Left ventricle myocardium inferior (tissue), 1 donor: ENCODE measurements at places on chromosomes 3 and 15. TPM values are rescaled to one million over a fixed set of nuclear protein-coding genes. Genes with fewer than 3 reads are reported as not detected.

The CADPS gene
- total RNA-seq = 25.0 TPM

The ZNF620 gene
- 2.3 TPM for total RNA-seq

The SCN11A gene
- total RNA-seq = 0.05 TPM

The PEX5L gene
- total RNA-seq = 0.41 TPM

The LMAN1L gene
- total RNA-seq = 8.1 TPM

DNA sequence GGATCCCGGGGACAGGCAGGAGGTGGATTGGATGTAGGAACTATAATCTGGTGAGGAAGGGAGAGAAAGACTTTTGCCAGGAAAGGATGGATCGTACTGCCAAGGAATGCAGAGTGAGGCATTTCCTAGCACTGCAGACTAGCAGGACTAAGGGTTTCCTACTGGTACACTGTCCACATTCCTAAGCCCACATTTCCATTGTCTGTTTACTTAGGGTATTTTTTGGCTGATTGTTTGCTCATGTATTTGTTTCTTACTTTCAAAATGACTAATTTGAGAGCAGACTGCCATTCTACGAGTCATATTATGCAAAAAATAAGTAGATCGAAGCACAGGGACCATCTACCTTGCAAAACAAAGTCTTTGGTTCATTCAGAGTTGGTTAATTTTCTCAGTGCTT is 1029.5 kb upstream of the NR2F2 start:
- H3K4me1 ChIP-seq = peaks cover 46% of the 10 kb centered on the region
- H3K36me3 ChIP-seq = no peaks in the 10 kb centered on the region
- no peak for DNase-seq
- H3K27ac ChIP-seq = peak overlapping the region; percentile 45
- no peak overlapping the region for H3K4me3 ChIP-seq

- peaks cover 19% of the 10 kb centered on the region for H3K4me1 ChIP-seq
- no peak overlapping the region for H3K4me3 ChIP-seq
- no peak for DNase-seq
- no peaks in the 10 kb centered on the region for H3K36me3 ChIP-seq
- H3K27me3 ChIP-seq = peaks cover 85% of the 10 kb centered on the region
- H3K27ac ChIP-seq = no peak overlapping the region
These were observed 49.2 kb downstream of the LSM3 start for GRCh38 chr3:14227856-14228255.

- H3K36me3 ChIP-seq = peaks cover 10% of the 10 kb centered on the region
- H3K4me3 ChIP-seq = peak overlapping the region; percentile 89
- DNase-seq = no peak
- H3K27ac ChIP-seq = peak overlapping the region; percentile 98
These were observed 639 bp downstream of the NIPA1 start for GRCh38 chr15:22786868-22787698.

DNA sequence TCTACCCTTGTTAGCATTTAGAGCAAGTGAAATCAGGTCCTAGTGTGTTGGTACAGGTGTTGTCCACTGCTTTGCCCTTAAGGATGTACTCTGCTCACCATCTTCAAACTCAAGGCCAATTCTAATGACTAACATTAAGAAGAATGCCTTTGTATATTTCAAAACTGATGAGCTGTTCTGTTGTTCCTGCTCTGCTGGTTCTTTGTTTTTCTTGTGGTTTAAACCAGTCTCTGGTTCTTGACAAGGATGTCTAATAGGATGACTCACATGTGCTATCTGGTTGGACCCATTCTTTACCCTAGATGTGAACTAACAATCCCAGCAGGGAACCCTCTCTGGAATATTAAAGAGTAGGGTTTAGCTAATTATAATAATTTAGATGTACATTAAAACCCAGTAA is 17.3 kb downstream of the ABHD5 start:
- H3K4me3 ChIP-seq = no peak overlapping the region
- H3K36me3 ChIP-seq = peaks cover 38% of the 10 kb centered on the region
- peaks cover 9% of the 10 kb centered on the region for H3K4me1 ChIP-seq
- no peak for DNase-seq
- H3K27me3 ChIP-seq = no peaks in the 10 kb centered on the region

DNA sequence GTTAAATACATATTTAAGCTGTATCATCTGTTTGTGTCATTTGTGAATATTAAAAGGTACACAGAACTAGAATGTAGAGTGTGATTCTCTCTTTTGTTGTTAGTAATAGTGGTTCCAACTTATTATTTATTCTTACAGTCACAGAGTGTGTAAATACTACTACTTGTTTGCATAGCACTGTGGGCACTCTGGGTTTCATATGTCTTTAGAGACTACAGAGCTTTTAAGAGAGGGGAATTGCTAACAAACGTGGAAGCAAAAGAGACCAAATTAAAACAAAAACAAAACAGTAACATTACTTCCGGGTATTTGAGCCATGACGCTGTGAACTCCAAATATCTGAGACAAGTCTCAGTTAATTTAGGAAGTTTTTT is 828.0 kb upstream of the DPPA4 start:
- H3K27me3 ChIP-seq = no peaks in the 10 kb centered on the region
- H3K36me3 ChIP-seq = no peaks in the 10 kb centered on the region
- H3K4me3 ChIP-seq = no peak overlapping the region
- H3K27ac ChIP-seq = no peak overlapping the region

DNA sequence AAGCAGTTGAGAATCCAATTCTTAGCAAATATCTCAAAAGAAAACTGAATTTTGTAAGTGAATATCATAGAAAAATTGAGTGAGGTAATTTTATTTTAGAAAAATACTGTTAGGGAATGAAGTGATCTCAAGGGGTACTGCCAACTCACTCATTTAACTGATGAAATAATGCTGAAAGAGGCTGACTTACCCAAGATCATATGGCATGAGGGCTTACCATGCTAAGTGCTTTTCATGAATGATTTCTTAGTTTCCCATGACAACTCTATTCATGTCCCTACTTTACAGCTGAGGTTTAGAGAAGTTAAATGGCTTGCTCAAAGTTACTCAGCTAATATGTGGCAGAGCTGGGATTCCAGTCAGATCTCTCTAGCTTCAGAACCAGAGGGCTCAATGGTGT is 30.6 kb downstream of the CCDC14 start:
- peaks cover 45% of the 10 kb centered on the region for H3K36me3 ChIP-seq
- H3K4me3 ChIP-seq = no peak overlapping the region
- H3K27me3 ChIP-seq = no peaks in the 10 kb centered on the region
- H3K27ac ChIP-seq = no peak overlapping the region
